ENCODE measurements at places on chromosomes 1 and 21.

DNA sequence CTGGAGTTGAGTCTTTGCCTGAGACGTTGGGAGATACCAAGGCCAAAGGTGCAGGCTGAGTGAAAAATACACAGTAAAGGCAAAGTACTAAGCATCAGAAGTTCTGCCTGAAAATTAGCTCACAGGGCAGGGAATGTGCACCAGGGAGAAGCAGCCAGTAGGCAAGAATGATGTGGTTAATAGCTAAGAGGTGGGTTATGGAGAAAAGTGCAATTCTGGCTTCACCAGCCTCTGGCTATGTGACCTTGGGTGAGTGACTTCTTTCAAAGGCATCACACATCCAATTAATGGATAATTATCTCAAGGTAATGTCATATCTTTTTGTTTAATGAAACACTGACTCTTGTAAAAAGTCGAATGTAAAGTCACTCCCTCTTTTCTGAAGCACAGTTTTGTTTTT lies 230.7 kb upstream of the FGGY start:
- no peak for DNase-seq

GRCh38 chr1:151960780-151961513 lies 32.7 kb downstream of the S100A10 start:
- DNase-seq: no peak

DNA sequence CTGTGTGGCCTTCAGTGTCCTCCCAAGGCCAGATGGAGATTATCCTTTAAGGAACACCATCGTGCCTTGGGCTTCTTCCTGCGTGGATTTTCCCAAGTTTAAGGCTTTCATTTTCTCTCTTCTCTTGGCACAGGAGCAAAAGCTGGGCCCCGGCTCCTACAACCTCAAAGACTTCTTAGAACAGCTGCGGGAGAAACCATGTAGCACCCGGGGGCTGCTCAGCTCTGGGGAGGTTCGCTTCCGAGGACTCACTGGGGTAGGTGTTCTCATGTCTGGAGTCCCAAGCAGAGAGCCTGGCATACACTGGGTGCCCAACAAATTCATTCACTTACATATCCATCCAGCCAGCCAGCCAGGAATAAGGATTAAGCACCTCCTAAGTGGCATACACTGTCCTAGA lies 6.6 kb upstream of the TTC22 start:
- DNase-seq: no peak

GRCh38 chr21:31260790-31261189 lies 83.3 kb downstream of the TIAM1 start:
- DNase-seq: no peak

- DNase-seq: no peak
Observed at GRCh38 chr1:245804696-245805095, 649.9 kb downstream of the KIF26B start.

DNA sequence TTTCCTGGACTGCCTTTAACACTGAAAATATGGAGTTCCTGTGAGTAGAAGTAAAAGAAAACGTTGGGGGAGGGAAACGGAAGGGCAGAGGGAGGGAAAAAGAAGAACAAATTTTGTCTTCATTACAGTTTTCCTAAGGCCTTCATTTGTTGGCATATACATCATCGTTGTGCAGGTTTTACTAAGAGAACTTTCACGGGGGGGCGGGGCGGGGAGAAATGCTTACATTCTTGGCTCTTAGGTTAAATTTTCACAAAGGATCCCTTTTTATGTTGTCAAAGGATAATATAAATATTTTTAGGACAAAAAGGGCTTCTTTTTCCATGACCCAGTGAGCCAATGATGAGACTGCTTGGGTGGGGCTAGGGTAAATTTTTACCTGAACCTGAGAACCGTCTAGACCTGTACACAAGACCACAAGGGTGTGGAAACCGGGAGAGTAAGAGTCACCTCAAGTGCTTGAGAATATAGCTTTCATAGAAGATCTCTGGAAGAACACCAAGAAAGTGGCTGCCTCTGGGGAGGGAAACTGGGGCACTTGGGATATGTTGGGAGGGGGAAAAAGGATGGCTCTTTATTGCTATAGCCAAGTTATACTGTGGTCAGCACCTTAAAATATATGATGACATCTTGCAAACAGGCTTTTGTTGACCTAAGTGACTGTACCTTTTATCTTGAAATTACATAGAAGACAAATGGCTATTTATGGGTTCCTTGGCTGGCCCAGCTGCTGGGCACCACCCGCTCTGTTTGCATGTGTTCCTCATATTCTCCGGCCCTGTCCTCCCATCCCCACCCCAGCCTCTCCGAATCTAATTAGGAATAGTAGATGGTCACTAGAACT lies 2.0 kb upstream of the UTP25 start:
- DNase-seq: no peak

GRCh38 chr1:7705048-7705907 lies 65.8 kb upstream of the VAMP3 start:
- peak; percentile 21 for DNase-seq

DNA sequence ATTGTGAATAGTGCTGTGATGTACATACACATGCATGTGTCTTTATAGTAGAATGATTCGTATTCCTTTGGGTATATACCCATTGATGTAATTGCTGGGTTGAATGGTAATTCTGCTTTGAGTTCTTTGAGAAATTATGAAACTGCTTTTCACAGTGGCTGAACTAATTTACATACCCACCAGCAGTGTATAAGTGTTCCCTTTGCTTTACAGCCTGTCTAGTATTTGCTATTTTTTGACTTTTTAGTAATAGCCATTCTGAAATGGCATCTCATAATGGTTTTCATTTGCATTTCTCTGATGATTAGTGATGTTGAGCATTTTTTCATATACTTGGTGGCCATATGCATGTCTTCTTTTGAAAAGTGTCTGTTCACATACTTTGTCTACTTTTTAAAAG lies 54.5 kb upstream of the FAM78B start:
- no peak for DNase-seq

DNA sequence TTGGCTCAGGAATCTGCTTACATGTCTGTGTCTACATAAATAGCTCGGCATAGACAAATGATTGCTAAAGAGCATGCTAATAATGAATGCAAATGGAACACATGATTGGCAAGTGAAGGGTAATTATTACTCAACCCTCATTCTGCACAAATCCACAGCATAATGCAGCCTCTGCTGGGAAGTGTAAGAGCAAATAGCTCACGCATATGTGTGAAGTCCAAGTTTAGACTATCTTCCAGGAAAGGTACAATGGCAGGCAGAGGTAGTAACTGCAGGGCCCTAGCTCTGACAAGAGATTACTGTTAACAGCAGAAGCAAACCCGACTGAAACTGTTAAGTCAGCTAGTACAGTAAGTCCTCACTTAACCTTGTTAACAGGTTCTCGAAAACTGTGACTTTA lies 7.0 kb upstream of the IL6R start:
- no peak for DNase-seq

All from activated CD4-positive, alpha-beta T cell treated with anti-CD3 and anti-CD28 coated beads, Interleukin-2, amount 50 U/mL, for 4 hours (primary cell).